ENCODE measurements at places on chromosomes 7 and 10.

- no peak for DNase-seq
Observed at GRCh38 chr7:154985230-154985629, 17.7 kb downstream of the PAXIP1 start.

DNA sequence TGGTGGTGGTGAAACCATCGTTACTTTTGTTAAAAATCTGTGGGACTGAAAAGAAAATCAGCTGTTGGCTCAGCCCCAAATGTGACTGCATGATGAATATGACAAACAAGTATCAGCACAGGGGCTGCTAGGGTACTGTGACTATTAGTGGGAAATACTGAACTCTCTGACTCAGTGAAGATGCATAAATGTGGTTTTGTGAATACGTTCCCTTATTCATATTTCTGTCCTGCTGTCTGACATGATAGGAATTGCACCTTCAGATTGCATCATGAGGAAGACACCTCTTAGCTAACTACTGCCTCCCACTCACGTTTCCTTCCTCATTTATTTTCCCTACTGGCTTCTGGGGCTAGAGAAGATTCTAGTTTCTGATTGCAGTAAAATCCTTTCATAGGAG is 1.4 kb downstream of the CLEC5A start:
- no peak for DNase-seq

GRCh38 chr10:101097881-101098280 is 33.2 kb upstream of the TLX1 start:
- no peak for DNase-seq

- DNase-seq, result no peak
Observed at GRCh38 chr10:3564346-3565002, 220.5 kb downstream of the KLF6 start.

DNA sequence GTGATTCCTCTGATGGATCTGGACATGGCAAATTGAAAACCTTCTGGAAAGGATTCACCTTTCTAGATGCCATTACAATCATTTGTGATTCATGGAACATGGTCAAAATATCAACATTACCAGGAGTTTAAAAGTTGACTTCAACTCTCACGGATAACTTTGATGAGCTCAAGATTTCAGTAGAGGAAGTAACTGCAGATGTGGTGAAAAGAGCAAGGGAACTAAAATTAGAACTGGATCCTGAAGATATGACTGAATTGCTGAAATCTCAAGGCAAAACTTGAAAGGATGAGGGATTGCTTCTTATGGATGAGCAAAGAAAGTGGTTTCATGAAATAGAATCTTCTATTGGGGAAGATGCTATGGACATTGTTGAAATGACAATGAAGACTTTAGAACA is 293.6 kb downstream of the ARHGAP12 start:
- DNase-seq, result no peak

DNA sequence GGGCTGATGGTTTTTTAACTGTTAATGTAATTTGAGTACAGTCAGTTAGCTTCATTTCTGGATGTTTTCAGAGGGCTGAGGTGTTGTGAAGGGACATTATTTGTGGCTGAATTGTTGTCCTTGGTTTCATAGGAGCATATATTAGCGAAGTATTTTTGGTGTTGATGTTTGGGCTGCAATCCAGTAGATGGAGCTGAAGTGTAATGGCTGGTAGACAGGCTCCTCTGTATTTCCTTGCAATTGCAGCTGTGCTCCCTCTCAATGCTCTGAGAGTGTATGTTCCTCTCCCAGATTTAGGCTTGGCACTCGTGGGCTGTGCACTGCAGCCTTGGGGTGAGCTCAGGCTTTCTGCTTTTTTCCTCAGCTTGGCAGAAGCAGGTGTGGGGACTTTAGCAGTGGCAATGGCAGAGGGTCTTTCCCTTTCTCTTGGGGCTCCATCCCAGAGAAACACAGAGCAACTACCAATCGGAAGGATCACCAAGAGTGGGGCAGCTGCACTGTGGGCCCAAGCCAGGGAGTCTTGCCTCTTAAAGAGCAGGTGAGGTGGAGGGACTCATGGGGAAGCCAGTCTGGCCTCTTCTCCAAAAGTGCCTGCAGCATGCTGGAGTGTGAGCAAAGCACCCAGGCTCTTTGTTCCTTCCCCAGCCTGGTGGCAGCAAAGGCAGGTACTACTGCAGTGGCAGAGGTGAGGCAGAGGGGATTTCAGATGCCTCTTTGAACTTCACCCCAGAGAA is 544.4 kb downstream of the SH2D4B start:
- DNase-seq, result no peak

GRCh38 chr7:27784399-27785053 is 44.6 kb downstream of the TAX1BP1 start:
- DNase-seq, result no peak

GRCh38 chr10:5434017-5434753 is 21.8 kb downstream of the NET1 start:
- DNase-seq, result no peak

DNA sequence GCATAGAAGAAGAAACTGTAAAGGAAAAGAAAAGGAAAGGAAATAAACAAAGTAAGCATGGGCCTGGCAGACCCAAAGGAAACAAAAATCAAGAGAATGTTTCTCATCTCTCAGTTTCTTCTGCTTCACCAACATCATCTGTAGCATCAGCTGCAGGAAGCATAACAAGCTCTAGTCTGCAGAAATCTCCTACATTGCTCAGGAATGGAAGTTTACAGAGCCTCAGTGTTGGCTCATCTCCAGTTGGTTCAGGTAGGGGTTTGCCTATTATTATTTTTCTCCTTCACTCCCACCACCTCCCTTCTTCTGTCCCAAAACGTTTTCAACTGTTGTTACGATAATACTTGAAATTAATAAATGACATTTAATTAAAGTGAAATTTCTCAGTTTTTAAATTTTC is 139.6 kb downstream of the MLLT10 start:
- no peak for DNase-seq

DNA sequence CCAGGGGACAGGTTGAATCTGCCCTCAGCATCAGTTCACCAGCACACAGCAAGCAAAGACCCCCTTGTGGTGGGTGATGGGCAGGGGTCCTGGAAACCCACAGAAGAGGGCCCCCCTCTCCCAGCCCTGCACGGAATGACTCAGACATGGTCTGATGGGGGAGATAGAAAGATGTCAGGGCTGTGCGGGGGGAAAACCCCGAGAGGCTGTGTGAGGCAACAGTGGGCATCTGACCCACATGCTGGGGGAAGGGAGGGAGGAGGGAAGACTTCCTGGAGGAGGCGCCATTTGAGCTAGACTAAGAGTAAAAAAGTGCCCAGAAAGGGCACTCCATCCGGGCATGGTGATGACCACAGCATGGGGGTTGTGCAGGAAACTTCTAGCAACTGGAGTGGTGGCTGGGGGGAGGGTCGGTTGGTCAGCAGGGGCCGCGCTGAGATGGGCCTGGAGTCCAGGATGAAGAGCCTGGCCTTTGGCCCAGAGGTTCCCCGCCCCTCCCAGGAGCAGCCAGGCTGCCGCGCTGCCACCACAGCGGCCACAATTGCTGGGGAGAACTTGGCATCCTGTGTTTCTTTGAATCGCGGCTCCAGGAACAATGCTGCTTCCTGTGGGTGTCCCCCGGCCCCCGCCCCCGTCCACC is 2.5 kb downstream of the LFNG start:
- DNase-seq, result no peak

GRCh38 chr10:819326-819725 is 112.2 kb downstream of the LARP4B start:
- DNase-seq, result no peak

DNA sequence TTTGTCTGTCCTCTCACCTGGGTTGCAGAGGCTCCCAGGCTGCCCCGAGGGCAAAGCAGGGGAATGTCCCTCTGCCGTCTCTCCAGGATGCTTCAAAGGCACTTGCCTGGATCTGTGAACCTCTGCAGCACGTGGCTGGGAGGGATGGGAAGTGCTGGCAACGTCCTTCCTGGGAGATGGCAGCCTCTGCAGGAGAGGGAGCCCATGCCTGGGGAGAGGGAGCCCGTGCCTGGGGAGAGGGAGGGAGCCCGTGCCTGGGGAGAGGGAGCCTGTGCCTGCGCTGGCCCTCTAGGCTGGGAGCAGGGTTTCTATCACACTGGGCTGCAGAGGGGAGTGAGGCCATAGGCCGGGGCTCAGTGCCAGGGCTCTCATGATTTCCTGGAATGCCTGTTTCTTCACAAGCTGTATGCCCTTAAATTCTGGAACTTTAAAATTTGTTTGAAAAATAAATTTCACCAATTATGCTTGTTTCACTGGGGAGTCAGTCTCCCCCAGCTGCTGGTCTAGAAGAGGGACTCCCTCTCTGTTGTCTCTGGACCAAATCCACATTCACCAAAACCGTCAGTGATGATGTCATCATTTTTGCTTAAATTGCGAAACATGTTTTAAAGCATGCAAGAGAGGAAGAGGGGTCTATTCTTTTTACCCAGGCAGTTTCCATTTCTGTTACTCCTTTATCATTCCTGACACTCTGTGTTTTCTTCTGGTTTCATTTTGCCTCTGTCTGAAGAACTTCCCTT is 135.7 kb downstream of the DNAJB6 start:
- DNase-seq, result no peak

DNA sequence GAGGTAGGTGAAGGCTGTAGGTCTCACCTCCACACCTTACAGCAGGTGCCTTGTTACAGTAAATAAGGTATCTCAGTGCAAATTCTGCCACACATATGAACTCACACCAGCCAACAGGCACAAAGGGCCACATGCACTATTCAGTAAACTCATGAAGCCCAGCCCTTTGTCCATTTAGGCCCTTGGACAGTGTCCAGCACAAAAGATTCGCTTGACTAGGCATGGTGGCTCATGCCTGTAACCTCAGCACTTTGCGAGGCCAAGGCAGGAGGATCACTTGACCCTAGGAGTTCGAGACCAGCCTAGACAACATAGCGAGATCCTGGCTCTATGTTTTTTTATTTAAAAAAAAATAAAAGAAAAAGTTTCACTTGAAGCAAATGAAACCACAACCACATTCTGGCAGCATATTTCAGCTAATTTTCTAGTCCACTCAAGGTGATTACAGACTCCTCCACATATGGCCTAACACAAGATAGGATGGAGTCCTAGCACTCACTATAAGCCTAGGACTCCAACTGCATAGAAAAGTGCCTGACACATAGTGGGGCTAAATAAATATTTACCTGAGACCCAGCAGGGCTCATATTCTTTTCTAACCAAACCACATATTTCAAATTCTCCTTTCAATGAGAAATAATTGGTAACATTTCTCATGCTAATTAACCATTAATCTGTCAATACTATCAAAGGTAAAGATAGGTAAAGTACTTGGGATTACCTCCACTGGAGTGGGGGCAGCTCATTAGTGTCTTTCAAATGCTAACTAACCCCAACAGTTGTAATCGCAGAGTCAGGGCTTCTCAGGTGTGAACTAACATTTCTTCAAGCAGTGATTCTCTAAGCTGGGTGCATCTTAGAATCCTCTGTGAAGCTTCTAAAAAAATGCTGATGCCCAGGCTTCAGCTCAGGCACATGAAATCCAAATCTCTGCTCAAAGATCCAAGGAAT is 4.5 kb upstream of the ANKRD1 start:
- DNase-seq, result no peak

- DNase-seq, result no peak
Observed at GRCh38 chr7:26422761-26423160, 131.1 kb downstream of the SNX10 start.

GRCh38 chr10:22581461-22581860 is 132.9 kb downstream of the PIP4K2A start:
- DNase-seq, result no peak

All from hypothalamus (tissue), 51 donors.